CD4-positive, alpha-beta T cell treated with Interleukin-6 at 100 ng/mL for 8 hours (primary cell): ENCODE measurements at places on chromosomes 12 and 14.

GRCh38 chr12:128033473-128033872 lies 233.5 kb upstream of the TMEM132C start:
- DNase-seq, result no peak

- DNase-seq, result no peak
Observed at GRCh38 chr12:68483592-68484383, 126.9 kb upstream of the RAP1B start.

DNA sequence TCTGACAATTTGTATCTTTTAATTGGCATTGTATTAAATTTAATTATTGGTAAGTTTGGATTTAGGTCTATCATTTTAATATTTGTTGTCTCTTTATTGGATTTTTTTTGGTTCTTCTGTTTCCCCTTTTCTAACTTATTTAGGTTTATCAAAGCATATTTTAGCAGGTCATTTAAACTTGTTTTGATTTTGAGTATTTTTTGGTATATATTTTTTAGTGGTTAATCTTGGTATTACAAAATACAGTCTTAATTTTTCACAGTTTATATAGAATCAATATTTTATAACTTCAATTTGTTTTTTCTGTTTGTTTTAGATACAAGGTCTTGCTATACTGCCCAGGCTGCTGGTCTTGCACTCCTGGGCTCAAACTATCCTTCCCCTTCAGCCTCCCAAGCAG lies 15.5 kb upstream of the ADGRD1 start:
- DNase-seq, result no peak

- DNase-seq, result no peak
Observed at GRCh38 chr14:70723276-70723675, 81.6 kb downstream of the TTC9 start.

- no peak for DNase-seq
Observed at GRCh38 chr12:24360907-24361306, 411.4 kb upstream of the SOX5 start.

DNA sequence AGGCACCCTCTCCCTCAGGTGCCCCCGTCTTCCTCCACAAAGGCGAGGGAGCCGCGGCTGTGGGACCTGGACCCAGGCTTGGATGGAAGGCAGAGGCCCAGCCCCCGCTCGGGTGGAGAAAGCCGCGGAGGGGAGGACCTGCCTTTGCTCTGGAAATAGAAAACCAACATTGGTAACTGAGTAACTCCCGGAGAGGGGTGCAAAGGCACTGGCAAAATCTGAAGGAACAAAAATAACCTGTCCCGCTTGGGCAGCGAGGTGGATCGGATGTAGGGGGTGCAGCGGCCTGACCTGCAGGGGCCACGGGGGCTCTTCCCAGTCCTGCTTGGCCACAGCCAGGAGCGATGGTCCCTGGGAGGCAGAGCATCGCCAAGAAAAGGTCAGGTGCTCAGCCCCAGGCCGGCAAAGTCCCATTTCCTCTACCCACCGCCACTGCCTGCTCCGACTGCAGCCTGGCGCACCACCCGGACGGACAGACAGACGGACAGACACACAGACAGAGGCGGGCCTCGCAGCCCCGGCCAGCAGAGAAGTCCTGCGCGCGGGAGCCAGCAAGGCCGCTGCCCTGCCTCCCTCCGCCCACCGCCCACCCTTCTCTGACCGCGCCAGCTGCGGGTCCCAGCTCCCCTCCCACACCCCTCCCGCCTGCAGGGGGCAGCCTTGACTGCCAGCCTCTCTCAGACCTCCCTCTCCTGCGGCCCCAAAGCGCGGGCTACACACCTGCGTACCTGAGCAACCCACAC lies 21.4 kb upstream of the TMEM106C start:
- peak; percentile 26 for DNase-seq

GRCh38 chr14:91845652-91846051 lies 21.7 kb downstream of the TC2N start:
- no peak for DNase-seq

- no peak for DNase-seq
Observed at GRCh38 chr14:49049711-49050110, 536.5 kb downstream of the RPS29 start.

GRCh38 chr12:43807386-43807785 lies 1.3 kb upstream of the TWF1 start:
- DNase-seq, result no peak

DNA sequence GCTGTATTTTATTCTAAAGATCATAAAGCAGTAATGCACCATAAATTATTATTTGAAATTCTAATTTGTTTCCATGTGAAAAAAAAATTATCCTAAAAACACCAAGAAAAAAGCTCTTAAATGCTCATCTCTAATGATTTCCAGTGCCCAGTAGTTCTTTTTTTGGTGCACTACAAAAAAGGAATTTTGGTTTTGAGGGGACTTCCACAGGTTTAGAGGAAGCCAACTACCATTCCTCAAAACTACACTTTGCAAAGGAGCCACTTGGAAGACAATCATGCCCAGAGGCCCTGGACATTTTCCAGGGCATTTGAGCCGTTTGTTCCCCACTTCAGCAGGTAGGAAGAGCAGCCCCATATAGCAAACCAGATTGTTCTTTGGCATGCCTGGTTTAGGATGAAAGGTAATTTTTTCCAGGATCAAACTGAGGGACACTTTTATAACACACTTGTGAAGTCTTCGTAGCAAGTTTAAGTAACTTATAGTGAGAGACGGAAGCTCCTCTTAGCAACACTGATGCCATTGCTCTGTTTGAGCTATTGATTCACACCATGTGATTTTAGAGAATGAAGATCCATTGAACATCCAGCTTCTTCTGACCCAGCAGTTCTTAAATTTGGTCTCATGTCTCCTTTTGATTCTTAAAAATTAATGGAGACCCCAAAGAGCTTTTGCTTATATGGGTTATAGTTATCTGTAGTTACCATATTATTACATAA lies 187.9 kb downstream of the ETV6 start:
- DNase-seq, result no peak

DNA sequence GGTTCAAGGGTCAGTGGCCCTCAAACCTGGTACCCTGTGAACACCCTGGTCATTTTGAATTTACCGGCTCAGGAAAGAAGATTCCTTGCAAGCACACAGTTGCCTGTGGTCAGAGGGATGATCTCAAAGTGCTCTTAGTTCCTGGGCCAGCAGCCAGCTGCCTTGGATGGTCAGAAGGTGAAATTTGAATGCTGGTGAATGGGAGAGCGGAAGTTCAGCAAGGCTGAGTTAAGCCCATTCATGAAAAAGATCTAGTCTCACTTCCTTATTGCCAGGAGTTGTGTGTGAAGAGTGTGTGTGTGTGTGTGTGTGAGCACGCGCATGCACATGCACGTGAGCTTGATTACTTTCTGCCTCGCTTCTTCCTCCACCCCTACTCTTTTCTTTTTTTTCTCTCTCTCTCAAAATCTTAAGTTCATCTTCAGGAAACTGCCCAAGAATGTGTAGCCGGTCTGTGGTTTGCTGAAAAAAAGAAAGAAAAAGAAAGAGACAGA lies 155.5 kb upstream of the CCND2 start:
- DNase-seq, result peak; percentile 43

- DNase-seq, result no peak
Observed at GRCh38 chr14:21379338-21379737, 4.5 kb downstream of the SUPT16H start.

DNA sequence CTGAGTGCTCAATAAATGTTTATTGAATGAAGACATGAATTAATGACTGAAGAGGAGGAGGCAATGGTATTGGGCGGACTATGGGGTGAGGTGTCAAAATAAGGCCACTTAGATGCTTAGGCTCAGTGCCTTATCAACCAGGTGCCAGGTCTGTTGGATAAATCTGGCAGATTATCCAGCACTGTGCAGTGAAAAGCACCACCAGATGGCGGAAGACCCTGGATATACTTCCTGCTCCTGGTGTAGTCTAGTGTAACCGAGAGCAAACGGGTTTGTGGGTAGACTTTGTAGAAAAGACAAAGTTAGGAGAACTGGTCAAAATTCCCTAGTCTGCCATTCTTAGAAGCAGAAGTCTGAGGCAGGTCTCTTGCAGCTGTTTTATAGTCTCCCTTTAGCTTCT lies 306.3 kb downstream of the ATP23 start:
- no peak for DNase-seq

GRCh38 chr14:67933266-67933665 lies 113.7 kb downstream of the RAD51B start:
- no peak for DNase-seq

GRCh38 chr14:26191123-26191522 lies 406.7 kb downstream of the NOVA1 start:
- DNase-seq, result no peak

GRCh38 chr14:81303258-81303935 lies 82.6 kb upstream of the GTF2A1 start:
- DNase-seq, result no peak

DNA sequence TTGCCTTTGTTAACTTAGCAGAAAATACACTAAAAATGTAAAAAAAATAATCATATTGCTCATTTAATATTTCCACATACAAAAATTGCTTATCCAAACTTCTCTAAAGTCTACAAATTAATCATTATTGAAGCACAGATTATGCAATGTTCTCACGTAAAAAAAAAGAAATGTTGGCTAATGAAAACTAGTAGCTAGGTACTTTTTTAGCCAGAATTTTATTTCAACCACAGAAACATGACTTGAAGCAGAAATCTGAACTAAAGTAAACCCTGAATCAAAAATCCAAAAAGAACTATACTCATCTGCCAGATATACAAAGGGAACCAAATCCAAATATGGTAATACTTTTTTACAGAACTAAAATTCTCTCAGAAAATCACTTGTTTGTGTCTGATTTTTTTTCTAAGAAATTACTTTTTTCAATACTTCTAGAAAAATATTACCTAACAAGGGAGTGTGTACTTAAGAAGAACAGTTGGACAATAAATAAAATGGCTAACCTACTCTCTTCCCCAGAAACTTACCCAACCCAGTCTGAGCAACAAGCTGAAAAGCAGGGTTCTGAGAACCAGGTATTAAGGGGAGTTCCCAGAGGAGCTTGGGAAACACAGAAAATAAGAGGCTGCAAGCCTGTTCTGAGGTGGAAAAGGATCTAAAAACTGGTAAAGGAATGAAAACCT lies 78.4 kb upstream of the RAP1B start:
- DNase-seq, result no peak

DNA sequence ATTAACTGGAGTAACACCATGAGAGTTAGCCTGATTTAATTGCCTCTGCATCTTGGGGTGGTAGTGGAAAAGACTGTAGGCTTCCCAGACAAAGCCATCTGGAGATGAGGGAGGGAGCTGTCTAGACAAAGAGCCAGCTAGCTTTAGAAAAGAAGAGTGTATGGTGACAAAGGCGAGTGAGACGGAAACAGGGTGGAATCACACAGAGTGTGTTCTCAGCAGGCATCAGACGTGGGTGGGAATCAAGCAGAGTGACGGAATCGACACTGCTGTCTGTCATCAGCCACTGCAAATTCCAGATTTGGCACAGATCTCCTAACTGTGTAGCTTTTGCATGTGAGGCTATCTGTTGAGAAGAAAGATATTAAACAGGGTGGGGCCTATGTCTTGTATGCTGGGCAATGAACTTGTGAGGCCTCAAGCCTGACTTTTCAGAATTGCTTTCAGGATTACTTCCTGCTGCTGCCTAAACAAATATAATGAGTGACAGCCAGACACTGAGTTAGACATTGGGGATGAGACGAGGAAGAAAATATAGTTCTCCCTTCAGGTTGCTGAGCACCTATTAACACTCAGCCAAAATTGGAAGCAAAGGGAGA lies 236.5 kb upstream of the GRIP1 start:
- no peak for DNase-seq

- DNase-seq, result no peak
Observed at GRCh38 chr12:13504074-13504473, 307.5 kb downstream of the EMP1 start.

- DNase-seq, result no peak
Observed at GRCh38 chr14:72024504-72024903, 92.3 kb downstream of the RGS6 start.

DNA sequence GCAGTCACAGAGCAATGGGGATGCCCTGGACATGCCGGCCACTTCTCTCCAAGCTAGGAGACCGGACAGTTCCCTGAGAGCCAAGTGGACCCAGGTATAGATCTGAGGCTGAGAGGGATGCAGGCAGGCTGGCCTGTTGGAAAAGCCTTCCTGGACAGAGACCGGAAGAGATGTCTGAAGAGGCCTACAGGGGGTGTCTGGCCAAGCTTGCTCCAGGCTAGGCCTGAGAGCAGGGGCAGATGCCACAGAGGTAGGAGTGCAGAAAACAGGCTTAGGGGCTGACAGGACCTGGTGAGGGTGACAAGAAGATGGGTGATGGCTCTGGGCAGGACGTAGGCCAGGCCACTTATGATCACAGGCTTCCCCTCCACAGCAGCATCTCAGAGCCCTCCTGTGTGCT lies 30.2 kb downstream of the ARL6IP4 start:
- DNase-seq, result no peak

- DNase-seq, result no peak
Observed at GRCh38 chr12:115451780-115452736, 768.1 kb upstream of the TBX3 start.

- no peak for DNase-seq
Observed at GRCh38 chr14:104348741-104349140, 210.4 kb downstream of the KIF26A start.

GRCh38 chr14:51087031-51087441 lies 7.9 kb downstream of the TRIM9 start:
- no peak for DNase-seq

DNA sequence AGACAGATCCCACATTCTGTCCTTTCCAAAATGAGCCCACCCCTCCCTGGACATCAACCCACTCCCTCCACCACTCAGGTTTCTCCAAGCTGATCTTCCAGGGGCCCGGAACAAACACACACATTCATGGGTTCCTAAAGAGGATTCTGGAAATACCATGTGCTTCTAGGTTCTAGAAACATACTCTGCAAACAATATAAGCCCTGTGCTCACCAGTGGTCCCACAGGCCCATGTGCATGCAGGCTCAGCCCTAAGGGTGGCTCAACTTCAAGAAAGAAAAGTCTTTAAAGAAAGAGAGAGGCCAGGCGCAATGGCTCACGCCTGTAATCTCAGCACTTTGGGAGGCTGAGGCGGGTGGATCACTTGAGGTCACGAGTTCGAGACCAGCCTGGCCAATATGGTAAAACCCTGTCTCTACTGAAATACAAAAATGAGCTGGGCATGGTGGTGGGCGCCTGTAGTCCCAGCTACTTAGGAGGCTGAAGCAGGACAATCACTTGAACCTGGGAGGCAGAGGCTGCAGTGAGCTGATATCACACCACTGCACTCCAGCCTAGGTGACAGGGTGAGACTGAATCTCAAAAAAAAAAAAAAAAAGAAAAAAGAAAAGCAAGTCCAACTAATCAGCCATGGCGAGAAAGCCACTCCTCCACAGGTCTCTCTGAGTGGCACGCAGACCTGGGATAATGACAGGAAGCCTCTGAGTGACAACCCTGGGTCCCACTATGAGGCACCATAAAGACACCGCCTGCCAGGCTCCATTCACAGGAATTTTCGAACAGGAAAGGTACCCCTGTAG lies 59.5 kb upstream of the PNMA1 start:
- no peak for DNase-seq
